ENCODE measurements at places on chromosomes 6 and 20. TPM values are rescaled to one million over a fixed set of nuclear protein-coding genes. Genes with fewer than 3 reads are reported as not detected.

DNA sequence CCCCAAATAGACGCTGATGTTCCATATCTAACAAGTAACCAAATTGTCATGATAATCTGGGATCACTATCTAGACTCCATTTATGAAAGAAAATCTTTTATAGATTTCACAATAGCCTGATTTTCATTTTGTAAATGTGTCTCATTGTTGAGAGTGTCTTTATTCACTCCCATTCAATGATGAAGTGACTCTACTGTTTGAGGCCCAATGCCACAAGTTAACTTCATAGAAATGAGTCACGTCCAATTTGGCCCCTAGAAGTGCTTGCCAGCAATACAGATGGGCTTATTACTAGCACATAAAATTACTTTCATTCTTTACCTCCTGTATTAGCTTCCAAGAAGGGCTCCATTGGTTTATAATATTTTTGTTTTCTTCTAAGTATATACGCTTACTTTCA is 6.3 kb downstream of the IPCEF1 start:
- DNase-seq: no peak

DNA sequence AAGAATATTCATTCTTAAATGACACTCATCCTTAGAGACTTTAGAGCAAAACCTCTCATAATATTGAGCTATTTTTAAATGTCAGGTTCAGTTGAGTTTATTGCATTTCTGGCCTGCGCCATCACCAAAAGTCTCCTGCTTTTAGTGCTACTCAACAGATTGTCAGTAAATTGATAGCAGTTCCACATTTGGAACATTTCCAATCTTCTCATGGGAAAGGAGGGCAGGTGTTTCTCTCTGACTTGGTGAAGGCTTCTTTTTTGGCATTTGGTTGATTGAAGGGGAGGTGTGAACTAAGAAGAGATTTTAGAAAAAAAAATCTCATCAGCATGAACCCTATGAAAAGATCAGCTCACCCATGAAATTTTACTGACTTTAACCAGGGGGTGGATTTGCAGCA is 125.9 kb upstream of the INSM1 start:
- no peak for DNase-seq

GRCh38 chr6:165575158-165575549 is 87.9 kb downstream of the PDE10A start:
- DNase-seq: no peak

The EPB41L1 gene
- total RNA-seq: 48.2 TPM

The FAM217A gene
- not detected for total RNA-seq

Measured in PC-3 (cell line).